Thymus (tissue), 14 donors: ENCODE measurements at places on chromosomes 5 and 9. TPM values are rescaled to one million over a fixed set of nuclear protein-coding genes. Genes with fewer than 3 reads are reported as not detected.
A peak's percentile ranks its signal among the peaks of the same experiment; 100 is the strongest.

- H3K36me3 ChIP-seq: no peaks in the 10 kb centered on the region
- peaks cover 6% of the 10 kb centered on the region for H3K4me1 ChIP-seq
- H3K27ac ChIP-seq: no peak overlapping the region
- no peak for DNase-seq
These were observed 8.9 kb upstream of the IL17B start for GRCh38 chr5:149387982-149388381.

GRCh38 chr5:133253070-133253469, 201.3 kb downstream of the HSPA4 start:
- no peak overlapping the region for H3K4me3 ChIP-seq
- H3K4me1 ChIP-seq: peaks cover 18% of the 10 kb centered on the region
- no peaks in the 10 kb centered on the region for H3K36me3 ChIP-seq
- DNase-seq: no peak

GRCh38 chr5:103562453-103563157, at the start of gene NUDT12:
Gene NUDT12 (minus strand): TSS chr5:103562789. CDS start chr5:103560248, 2,541 bp downstream.
- no peaks in the 10 kb centered on the region for H3K27me3 ChIP-seq
- peak; percentile 62 for DNase-seq
- peaks cover 3% of the 10 kb centered on the region for H3K4me1 ChIP-seq
- peak within 1 kb of the TSS; percentile 80 for H3K4me3 ChIP-seq
- no peaks in the 10 kb centered on the region for H3K36me3 ChIP-seq

GRCh38 chr9:6272229-6272598, 56.0 kb upstream of the TPD52L3 start:
- no peaks in the 10 kb centered on the region for H3K27me3 ChIP-seq
- H3K27ac ChIP-seq: peak overlapping the region; percentile 45
- no peaks in the 10 kb centered on the region for H3K4me1 ChIP-seq
- no peak for DNase-seq
- H3K4me3 ChIP-seq: no peak overlapping the region

DNA sequence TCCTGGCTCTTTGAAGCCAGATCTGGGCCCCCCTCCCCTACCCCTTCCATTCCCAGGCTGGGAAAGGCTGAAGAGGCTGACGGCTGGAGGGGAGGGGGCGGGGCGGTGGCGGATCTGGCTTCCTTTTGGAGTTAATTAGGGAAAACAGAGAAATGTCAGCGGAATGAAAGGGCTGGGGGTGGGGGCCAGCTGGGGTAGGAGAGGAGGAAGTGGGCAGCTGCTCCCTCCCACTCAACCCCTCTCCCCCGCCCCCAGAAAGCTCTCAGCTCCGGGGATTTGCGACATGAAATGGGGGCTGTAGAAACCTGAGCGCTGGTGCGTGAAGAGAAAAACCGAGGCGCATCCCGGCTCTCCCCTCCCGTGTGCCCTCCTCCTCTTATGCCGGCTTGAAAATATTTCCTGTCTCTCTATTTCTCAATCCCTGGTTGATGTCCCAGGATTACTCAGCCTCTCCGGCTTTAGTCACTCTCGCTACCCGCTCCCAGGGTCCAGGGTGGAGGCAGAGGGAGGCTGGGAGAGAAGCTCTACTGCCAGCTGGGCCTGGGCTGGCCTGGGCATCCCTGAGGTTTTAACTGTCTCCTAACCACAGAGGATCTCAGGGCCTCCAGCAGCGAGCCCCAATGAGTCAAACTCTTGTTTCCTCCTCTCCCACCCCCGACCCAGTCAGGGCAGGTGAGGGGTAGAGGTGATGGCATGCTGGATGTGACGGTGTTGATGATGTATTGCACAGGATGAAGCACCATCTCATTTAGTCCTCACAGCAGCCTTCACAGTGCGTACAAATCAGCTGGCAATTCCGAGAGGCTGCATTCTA, 20.1 kb downstream of the PCDHGC5 start:
- H3K4me1 ChIP-seq: peaks cover 44% of the 10 kb centered on the region
- H3K27ac ChIP-seq: peak overlapping the region; percentile 43

DNA sequence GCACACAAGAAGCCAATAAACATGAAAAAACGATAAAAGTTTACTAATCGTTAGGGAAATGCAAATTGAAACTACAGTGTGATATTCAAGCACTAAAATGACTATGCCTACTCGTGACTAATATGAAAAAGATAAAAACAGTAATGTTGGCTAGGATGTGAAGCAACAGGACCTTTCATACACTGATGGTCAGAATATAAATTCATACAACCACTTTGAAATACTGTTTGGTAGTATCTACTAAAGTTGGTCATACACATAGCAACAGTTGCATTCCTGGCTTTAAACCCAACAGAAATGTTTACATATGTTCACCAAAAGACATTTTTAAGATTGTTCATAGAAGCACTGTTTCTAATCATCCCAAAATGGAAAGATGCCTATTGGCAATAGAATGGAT, 24.3 kb downstream of the FBXO38 start:
- H3K4me1 ChIP-seq: no peaks in the 10 kb centered on the region
- H3K27me3 ChIP-seq: no peaks in the 10 kb centered on the region
- no peak overlapping the region for H3K27ac ChIP-seq

DNA sequence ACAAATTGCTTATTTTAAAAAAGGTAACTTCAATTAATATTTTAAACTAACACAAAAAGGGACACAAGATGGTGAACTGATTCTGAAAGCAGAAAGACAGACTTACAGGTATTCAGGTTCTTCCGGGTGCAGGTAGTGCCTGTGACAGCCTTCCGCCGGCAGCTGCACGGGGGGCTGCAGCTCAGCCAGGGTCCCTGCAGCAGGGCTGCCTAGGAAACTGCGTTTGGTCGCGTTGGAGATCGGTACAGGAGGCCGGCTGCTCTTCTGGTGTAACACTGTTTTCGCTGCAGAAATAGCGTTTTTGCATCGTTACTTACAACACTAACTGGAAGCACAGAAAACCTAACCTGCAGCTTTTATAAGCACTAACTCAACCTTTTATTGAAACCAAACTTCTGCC, 80.0 kb downstream of the CAMSAP1 start:
- H3K4me1 ChIP-seq: no peaks in the 10 kb centered on the region
- no peak overlapping the region for H3K27ac ChIP-seq
- H3K36me3 ChIP-seq: peaks cover 16% of the 10 kb centered on the region

- H3K4me1 ChIP-seq: no peaks in the 10 kb centered on the region
- no peaks in the 10 kb centered on the region for H3K36me3 ChIP-seq
- no peak for DNase-seq
- H3K4me3 ChIP-seq: no peak overlapping the region
- no peaks in the 10 kb centered on the region for H3K27me3 ChIP-seq
- H3K27ac ChIP-seq: no peak overlapping the region
These were observed 439.5 kb upstream of the RGMB start for GRCh38 chr5:98333921-98334320.

- H3K4me3 ChIP-seq: no peak overlapping the region
- H3K4me1 ChIP-seq: no peaks in the 10 kb centered on the region
- no peak for DNase-seq
These were observed 900.0 kb upstream of the CDH10 start for GRCh38 chr5:25544652-25545249.

DNA sequence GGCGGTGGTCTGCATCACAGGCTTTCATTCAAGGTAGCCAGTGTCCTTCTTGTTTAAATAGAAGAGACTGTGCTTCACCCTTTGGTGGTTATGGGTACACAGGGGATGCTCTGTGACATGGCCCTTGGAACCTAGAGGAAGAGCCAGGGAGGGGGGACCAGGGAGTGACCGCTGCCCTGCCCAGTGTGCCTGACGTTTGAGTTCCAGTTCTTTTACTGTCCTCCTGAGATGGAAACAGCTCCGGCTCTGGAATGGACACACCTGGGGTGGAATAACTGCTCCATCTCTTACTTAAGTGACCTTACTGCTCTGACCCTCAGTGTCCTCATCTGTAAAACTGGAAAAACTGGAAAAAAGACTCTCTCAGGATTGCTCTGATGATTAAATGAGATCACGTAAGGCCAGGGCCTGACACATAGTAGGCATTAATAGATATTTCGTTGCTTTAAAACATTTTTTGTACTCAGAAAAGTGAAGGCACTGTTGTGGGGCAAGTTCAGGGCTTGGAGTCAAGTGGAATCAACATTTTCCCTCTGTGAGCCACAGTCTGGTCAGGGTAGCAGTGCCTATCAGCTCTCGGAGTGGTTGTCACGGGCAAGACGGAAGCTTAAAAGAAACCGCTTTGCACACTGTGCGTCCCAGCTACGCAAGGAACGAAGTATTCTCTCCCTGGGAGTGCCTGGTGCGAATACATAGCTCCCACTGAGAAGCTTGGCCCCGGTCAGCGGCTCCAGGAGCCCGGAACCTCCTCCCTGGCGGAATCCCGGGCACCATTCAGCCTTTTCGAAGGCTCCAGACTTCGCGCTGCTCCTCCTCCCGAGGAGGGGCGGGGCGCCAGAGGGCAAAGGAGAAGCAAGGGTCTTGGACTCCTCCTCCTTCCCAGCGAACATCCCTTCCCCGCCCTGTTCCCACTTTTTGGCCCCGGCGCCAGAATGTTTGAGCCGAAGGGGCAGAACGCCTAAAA, 5.8 kb downstream of the POU4F3 start:
- no peaks in the 10 kb centered on the region for H3K4me1 ChIP-seq
- no peak overlapping the region for H3K4me3 ChIP-seq
- H3K27me3 ChIP-seq: peaks cover 60% of the 10 kb centered on the region
- no peak overlapping the region for H3K27ac ChIP-seq
- H3K36me3 ChIP-seq: no peaks in the 10 kb centered on the region
- DNase-seq: no peak

GRCh38 chr5:119275146-119275545, 80.7 kb upstream of the TNFAIP8 start:
- H3K4me1 ChIP-seq: peaks cover 87% of the 10 kb centered on the region
- DNase-seq: no peak
- H3K27me3 ChIP-seq: no peaks in the 10 kb centered on the region
- no peak overlapping the region for H3K4me3 ChIP-seq
- peaks cover 43% of the 10 kb centered on the region for H3K36me3 ChIP-seq
- peak overlapping the region; percentile 33 for H3K27ac ChIP-seq

GRCh38 chr5:2169850-2170760, 287.4 kb upstream of the IRX4 start:
- H3K27ac ChIP-seq: no peak overlapping the region
- no peaks in the 10 kb centered on the region for H3K36me3 ChIP-seq
- H3K4me1 ChIP-seq: no peaks in the 10 kb centered on the region
- no peak for DNase-seq
- no peak overlapping the region for H3K4me3 ChIP-seq
- no peaks in the 10 kb centered on the region for H3K27me3 ChIP-seq

GRCh38 chr5:174356536-174356935, 311.0 kb downstream of the NSG2 start:
- no peaks in the 10 kb centered on the region for H3K27me3 ChIP-seq
- H3K36me3 ChIP-seq: no peaks in the 10 kb centered on the region
- no peak for DNase-seq
- H3K4me1 ChIP-seq: no peaks in the 10 kb centered on the region
- H3K4me3 ChIP-seq: no peak overlapping the region

GRCh38 chr9:77697238-77697984, 49.3 kb upstream of the GNA14 start:
- H3K27ac ChIP-seq: no peak overlapping the region
- no peak for DNase-seq
- H3K27me3 ChIP-seq: no peaks in the 10 kb centered on the region
- no peak overlapping the region for H3K4me3 ChIP-seq
- H3K36me3 ChIP-seq: no peaks in the 10 kb centered on the region

DNA sequence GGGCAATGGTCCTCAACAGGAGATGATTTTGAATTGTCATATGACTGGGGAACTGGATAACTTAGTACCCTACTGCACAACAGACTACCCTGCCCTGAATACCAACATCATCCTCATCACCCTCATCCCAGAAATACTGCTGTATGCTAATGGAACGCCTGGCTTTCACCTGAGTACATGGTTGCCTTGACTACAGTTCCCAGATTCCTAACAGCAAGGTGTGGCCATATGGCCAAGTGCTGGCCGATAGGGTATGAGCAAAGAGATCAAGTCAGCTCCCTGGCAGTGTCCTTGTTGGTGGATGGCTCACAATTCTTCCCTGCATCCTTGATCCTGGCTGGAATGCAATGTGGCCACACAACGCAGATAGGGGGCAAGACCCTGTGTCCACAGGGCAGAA, 31.2 kb upstream of the IRX2 start:
- H3K27ac ChIP-seq: no peak overlapping the region
- H3K4me1 ChIP-seq: no peaks in the 10 kb centered on the region
- no peaks in the 10 kb centered on the region for H3K36me3 ChIP-seq
- H3K27me3 ChIP-seq: no peaks in the 10 kb centered on the region
- DNase-seq: no peak
- no peak overlapping the region for H3K4me3 ChIP-seq

GRCh38 chr9:72422214-72422613, 57.2 kb upstream of the ZFAND5 start:
- no peak overlapping the region for H3K4me3 ChIP-seq
- DNase-seq: no peak
- H3K36me3 ChIP-seq: no peaks in the 10 kb centered on the region
- no peaks in the 10 kb centered on the region for H3K27me3 ChIP-seq

DNA sequence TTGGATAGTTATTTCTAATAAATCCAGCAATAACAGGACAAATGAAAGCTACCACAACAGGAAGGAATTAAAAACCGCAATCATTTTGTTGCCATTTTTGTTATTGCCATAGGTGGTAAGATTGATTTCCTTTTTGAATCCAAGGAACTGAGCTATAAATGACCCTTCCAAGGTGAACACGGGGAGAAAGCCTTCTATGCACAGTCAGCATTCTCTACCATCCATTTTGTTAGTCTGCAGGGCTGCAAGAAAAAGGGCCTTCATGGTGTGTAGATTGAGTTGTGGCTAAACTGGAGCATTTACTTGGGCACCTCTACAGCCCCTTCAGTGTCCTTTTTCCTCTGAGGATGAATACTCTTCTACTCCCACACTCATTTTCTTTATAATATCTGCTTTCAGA, 18.6 kb upstream of the REEP5 start:
- H3K27ac ChIP-seq: no peak overlapping the region
- no peak overlapping the region for H3K4me3 ChIP-seq
- H3K27me3 ChIP-seq: no peaks in the 10 kb centered on the region
- H3K4me1 ChIP-seq: no peaks in the 10 kb centered on the region
- no peak for DNase-seq

- H3K4me3 ChIP-seq: peak overlapping the region; percentile 72
- H3K36me3 ChIP-seq: peaks cover 5% of the 10 kb centered on the region
- peak; percentile 81 for DNase-seq
- H3K27me3 ChIP-seq: no peaks in the 10 kb centered on the region
These were observed 593 bp downstream of the BRD3OS start for GRCh38 chr9:134025606-134026541.

- no peaks in the 10 kb centered on the region for H3K4me1 ChIP-seq
- no peak for DNase-seq
- H3K27me3 ChIP-seq: no peaks in the 10 kb centered on the region
- no peak overlapping the region for H3K4me3 ChIP-seq
- no peak overlapping the region for H3K27ac ChIP-seq
- H3K36me3 ChIP-seq: no peaks in the 10 kb centered on the region
These were observed 94.7 kb upstream of the ADAMTSL1 start for GRCh38 chr9:18379073-18379811.

GRCh38 chr5:158832096-158832685, 267.5 kb downstream of the EBF1 start:
- H3K4me1 ChIP-seq: no peaks in the 10 kb centered on the region
- no peaks in the 10 kb centered on the region for H3K27me3 ChIP-seq
- no peak overlapping the region for H3K4me3 ChIP-seq
- no peak overlapping the region for H3K27ac ChIP-seq
- DNase-seq: no peak

Gene TMOD1
- 0.42 TPM for total RNA-seq

Gene CDH6
- 0.66 TPM for total RNA-seq

Gene SLC44A1
- 13.8 TPM for total RNA-seq

Gene ADAMTSL2
- total RNA-seq: 1.7 TPM

Gene PLEKHG4B
- 0.47 TPM for total RNA-seq

Gene F12
- 0.19 TPM for total RNA-seq

Gene SVEP1
- 1.2 TPM for total RNA-seq
